ENCODE measurements at places on chromosomes 5 and 9.

- DNase-seq, result no peak
Measured at GRCh38 chr9:128159522-128159783, 612 bp upstream of the BBLN start.

DNA sequence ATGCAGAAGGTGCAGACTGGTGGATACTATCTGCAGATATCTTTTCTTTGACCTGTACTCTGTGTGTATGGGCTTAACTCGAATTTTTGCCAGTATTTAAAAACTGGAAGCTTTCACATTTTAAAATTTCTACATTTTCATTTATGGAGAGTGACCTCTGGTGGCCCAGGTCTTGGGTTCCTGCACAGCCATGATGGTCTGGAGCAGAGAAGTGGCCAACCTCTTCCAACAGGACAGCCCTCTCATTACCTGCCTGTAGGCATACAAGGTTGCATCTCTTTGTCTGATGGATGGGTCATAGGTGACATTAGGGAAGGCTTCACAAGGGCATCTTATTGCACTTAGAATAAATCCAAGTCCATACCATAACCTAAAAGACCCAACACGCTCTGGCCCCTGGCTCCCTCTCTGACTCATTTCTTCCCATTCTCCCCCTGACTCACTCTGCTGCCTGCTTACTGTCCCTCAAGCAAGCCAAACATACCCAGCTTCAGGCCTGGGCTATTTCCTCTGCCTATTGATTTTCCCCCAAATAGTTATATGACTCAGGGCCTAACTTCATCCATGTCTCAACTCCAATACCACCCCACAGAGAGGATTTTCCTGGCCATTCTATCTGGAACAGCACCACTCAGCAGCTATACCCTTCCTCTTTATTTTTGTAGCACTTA, 113.3 kb upstream of the SLC1A3 start:
- DNase-seq, result no peak

- peak; percentile 54 for DNase-seq
Measured at GRCh38 chr5:75167345-75167744, 69.3 kb downstream of the ANKRD31 start.

DNA sequence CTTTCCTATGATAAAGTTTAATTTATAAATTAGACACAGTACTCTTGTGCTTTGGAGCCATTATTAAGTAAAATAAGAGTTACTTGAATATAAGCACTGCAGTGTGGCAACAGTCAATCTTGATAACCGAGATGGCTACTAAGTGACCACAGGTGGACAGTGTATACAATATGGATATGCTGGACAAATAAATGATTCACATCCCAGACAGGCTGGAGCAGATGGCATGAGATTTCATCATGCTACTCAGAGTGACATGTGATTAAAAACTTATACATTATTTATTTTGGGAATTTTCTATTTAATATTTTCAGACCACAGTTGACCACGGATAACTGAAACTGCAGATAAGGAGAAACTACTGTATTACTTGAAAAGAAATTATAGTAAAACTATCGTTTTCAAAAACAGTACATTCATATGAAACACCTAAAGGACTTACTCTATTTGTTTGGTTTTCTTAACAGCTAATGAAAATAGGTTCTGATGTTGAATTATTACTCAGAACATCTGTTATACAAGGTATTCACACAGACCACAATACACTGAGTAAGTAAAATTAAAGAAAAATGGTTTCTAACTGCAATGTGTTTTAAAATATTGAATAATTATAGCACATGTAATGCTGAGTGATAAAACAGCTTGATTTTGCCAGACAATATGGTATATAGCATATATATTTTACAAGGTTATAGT, 16.0 kb downstream of the LYRM7 start:
- DNase-seq, result peak; percentile 13

DNA sequence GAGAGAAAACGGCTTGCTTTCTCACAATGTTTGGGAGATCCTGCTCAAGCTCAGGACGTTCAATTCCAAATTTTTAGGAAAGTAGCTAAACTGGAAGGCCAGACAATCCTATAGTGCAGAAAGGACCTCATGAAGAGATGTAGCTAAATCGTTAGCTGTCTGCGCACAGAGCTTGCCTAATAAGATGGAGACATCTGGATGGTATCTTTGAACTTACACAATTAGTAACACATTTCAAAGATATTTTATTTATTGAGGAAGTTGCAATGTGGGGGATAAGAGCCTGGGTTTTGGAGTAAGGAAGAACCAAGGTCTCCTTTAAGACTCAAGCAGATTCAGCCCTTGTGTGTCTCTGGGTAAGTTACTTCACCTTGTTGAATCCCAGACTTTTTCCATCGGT, 28.6 kb upstream of the RAB14 start:
- no peak for DNase-seq

- DNase-seq, result peak; percentile 74
Measured at GRCh38 chr5:74538206-74538661, 102.3 kb downstream of the ENC1 start.

GRCh38 chr9:974031-974995, 2.1 kb upstream of the DMRT3 start:
- DNase-seq, result no peak

GRCh38 chr5:170773024-170773985, 10.2 kb upstream of the GABRP start:
- DNase-seq, result no peak

DNA sequence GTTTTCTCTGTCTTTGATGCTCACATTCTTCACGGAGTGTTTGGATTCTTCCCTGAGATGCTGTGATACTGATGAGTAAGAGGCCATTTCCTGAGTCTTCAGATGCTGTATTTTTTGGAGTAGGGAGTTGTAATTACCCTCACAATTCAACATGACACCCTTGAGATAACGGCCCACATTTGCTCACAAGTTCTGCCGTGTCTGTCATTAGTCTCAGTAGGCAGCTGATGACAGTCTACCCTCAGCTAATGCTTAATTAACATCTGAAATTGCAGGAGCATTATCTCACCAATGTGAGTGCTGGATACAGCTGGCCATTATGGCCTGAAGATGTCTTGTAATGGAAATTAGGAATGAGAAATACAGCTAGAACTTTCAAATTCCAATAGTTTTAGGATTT, 307.1 kb upstream of the ADCY2 start:
- no peak for DNase-seq

GRCh38 chr5:61820836-61821235, 485.2 kb upstream of the KIF2A start:
- DNase-seq, result no peak

DNA sequence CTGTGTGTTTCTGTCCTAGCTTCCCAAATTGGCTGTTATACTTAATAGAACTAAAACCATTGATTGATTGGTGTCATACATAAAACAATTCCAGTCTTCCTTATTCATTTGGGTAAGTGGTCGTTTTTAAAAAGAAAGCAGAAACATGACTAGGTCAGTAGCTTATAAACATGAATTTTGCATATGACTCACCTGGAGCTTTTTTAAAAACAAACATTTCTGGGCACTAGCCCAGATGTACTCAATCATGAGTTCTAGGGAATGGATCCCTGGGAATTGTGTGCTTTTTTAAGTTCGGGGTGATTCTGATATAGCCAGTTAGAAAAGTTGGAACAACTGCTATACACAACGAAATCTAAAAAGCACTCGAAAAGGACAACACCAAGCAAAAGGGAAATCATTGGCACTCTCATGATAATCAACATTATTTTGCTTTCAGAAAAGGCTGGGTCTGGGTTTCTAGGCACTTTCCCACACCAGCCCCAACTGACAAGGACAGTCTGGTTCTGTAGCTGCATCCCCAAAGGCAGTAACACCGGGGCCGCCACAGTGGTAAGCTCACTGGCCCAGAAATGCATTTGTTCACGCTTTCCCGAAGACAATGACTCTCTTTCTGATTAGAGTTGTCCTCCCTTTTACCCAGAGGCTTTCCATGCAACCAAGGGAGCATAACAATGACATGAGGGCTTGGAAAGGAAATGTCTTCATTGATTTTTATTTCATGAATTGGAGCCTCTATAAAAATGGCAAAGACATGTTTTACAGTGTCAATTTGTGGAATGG, 664.9 kb upstream of the WWC1 start:
- DNase-seq, result no peak

DNA sequence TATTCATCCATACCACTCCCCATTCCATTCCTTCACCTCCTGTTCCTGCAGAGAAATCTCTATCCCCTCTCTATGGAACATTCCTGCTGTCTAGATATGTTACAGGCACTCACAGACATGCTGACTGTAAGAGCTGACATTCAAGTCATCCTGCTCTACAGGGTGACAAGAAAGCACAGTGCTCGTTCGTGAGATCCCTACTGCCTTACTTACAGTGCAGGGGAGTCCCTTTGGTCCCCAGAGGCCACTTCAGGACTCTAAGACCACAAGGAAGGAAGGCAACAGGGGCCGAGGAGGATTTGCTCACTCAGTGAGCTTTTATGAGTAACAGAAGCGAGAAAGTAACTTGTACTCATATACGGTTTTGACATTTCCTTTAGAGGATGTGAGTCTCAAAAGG, 110.5 kb downstream of the GAS1 start:
- no peak for DNase-seq

GRCh38 chr9:127211983-127212382, 52.6 kb upstream of the GARNL3 start:
- DNase-seq, result no peak

DNA sequence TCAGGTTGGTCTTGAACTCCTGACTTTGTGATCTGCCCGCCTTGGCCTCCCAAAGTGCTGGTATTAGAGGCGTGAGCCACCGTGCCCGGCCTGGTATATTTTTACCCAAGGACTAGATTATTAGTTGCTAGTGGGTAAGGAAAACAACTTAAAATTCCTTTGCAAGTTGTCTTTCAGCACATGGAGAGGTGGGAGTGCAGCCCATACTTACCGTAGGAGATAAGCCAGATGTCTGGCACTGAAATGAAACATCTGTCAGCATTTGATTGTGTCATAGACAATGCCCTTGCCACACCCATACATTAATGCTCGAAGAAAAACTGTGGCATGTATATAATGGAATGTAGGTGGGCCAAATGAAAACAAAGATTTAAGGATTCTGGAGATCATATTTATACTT, 36.6 kb upstream of the ANKH start:
- DNase-seq, result no peak

DNA sequence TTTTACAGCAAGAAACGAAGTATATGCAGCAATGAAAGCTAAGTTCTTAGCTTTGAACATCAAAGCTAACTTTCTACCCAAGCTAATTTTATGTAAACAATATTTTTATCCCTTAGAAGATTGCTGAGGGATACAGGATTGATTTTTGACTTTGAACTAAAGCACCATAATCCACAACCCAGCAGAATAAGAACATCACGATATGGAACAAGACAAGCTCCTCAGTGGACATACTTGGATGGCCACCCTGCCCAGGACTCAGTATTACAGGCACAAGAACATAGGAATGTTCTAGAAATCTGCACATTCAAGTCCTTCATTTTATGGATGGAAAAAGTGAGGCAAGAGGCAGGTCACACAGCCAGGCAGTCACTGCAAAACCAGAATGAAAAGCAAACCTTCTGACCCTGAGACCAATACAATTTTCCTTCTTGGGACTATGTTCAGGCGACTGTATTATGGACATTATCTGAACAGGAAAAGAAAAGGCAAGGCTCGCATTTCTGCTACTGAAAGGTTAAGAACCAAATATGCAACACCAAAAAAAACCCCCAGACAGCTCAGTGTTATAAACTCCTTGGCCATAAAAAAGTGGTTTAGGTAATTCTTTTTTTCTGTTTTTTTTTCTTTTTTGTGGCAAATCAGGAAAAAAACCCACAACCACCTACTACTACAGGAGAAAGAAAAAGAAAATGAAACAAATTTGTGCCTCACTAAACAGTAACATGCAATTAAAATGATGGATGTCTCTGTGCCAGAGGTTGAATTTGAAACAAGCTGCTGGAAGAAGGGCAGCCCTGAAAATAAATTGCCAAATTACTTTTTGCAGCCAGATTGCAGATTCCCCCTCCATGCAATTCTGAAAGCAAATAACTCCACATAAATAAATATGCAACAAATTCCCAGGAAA, 25.4 kb downstream of the EPB41L4B start:
- DNase-seq, result no peak

GRCh38 chr5:180071531-180072255, at the start of gene RNF130:
Gene RNF130, minus strand, starts transcription at chr5:180071759. Its CDS starts 57 bp downstream, at chr5:180071702.
- peak; percentile 93 for DNase-seq

- DNase-seq, result peak; percentile 58
Measured at GRCh38 chr5:125011419-125011818, 265.0 kb upstream of the ZNF608 start.

GRCh38 chr9:28086881-28087280, 513.6 kb upstream of the C9orf72 start:
- no peak for DNase-seq

DNA sequence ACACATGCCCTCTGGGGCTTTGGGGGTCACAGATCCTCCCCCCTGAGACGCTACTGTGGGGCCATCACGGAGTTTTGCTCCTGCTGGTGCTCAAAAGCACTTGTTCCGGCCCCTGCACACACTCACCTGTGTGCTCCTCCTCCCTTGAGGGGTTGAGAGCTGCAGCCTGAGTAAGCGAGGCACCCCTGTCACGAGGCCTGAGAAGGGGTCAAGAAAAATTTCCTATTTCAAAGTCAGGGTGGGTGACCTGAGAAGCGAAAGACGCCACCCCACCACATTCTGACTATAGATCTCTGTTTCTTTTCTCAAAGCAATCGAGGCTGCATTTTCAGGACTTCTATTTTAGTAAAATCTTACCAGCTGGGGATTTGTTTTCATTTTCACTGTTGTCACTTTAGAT, 138.5 kb downstream of the DCP2 start:
- DNase-seq, result no peak

DNA sequence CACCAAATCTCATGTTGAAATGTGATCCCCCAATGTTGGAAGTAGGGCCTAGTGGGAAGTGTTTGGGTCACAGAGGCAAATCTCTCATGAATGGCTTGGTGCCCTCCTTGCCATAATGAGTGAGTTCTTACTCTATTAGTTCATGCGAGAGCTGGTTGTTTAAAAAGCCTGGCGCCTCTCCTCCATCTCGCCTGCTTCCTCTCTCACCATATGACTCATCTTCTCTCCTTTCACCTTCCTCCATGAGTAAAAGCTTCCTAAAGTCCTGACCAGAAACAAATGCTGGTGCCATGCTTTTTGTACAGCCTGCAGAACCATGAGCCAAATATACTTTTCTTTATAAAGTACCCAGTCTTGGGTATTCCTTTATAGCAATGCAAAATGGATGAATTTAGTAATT, 20.9 kb upstream of the ARHGAP26 start:
- no peak for DNase-seq

GRCh38 chr9:19229595-19230354, 718 bp upstream of the DENND4C start:
- peak; percentile 62 for DNase-seq

DNA sequence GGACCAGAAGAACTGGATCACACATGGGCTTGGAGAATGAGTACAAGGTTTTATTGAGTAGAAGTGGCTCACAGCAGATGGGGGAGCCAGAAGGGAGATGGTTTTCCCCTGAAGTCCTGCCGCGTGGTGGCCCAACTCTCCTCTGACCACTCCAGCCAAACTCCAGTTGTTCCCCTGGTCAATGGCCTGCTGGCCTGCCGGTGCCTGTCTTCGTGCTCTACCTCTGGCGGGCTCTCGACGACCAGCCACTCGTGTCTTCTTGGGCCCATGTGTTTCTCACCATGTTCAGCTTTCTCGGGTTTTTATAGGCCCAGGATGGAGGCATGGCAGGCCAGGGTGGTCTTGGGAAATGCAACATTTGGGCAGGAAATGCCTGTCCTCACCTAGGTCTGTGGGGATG, 519.6 kb downstream of the CYLC2 start:
- DNase-seq, result no peak
